ENCODE measurements at places on chromosomes 11 and 22. TPM values are rescaled to one million over a fixed set of nuclear protein-coding genes. Genes with fewer than 3 reads are reported as not detected.
A peak's percentile ranks its signal among the peaks of the same experiment; 100 is the strongest.

- H3K36me3 ChIP-seq, result no peaks in the 10 kb centered on the region
- no peak overlapping the region for H3K27ac ChIP-seq
- peaks cover 2% of the 10 kb centered on the region for H3K27me3 ChIP-seq
- DNase-seq, result peak; percentile 18
- H3K4me3 ChIP-seq, result no peak overlapping the region
These were observed 93.1 kb upstream of the SC5D start for GRCh38 chr11:121199516-121199915.

DNA sequence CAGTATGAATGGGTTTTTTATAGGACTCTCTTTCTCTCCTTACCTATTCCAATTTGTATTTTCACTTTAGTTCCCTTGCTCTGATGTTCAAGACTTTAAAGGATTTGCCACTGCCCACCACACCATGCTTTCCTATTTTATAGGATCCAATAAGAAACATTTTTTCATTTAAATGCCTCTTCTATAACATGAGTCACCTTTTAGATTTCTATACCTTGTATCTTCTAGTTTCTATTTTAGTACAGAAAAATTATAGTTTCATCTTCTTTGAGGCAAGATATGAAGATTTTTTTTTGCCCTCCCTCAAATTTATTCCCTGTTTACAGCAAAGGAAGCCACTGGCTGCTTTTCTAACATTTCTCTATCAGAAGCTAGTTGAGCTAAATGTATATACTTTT lies 76.8 kb downstream of the ARFGAP2 start:
- no peak overlapping the region for H3K4me3 ChIP-seq
- H3K36me3 ChIP-seq, result no peaks in the 10 kb centered on the region
- DNase-seq, result no peak

PRODH gene
- total RNA-seq, result 7.1 TPM

OR4D5 gene
- total RNA-seq, result 0.04 TPM

GRCh38 chr11:33449798-33450197 lies 192.6 kb downstream of the HIPK3 start:
- H3K27ac ChIP-seq, result no peak overlapping the region
- no peaks in the 10 kb centered on the region for H3K36me3 ChIP-seq
- H3K27me3 ChIP-seq, result peaks cover 4% of the 10 kb centered on the region
- no peak overlapping the region for H3K4me3 ChIP-seq

DNA sequence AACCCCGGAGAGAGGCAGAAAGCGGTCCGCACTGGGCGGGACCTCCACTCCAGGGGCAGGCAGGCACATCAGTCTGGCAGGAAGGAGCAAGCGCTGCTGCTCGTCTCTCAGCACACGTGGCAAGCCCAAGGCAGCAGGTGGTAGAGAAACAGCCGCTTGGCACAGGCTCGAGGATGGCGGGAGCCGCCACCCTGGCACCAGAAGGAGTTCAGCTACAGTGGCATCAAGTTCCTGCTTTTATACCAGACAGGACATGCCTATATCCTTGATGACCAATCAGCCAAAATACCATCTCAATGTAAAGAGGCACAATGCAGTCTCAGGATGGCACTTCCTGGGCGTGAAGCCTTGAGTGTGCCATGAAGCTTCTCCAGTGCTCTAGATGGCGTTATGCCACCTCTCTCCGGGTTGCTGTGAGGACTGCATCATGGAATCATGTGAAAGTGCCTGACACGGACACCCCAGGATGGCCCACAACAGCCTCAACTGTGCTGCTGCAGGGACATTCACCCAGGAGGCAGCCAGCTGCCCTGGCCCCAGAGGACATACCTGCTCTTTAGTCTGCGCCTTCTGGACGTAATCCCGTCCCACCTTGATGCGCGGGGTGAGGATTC lies 64.8 kb downstream of the APOL1 start:
- no peak overlapping the region for H3K4me3 ChIP-seq
- DNase-seq, result peak; percentile 75
- H3K27ac ChIP-seq, result peak overlapping the region; percentile 78
- H3K36me3 ChIP-seq, result peaks cover 85% of the 10 kb centered on the region

DNA sequence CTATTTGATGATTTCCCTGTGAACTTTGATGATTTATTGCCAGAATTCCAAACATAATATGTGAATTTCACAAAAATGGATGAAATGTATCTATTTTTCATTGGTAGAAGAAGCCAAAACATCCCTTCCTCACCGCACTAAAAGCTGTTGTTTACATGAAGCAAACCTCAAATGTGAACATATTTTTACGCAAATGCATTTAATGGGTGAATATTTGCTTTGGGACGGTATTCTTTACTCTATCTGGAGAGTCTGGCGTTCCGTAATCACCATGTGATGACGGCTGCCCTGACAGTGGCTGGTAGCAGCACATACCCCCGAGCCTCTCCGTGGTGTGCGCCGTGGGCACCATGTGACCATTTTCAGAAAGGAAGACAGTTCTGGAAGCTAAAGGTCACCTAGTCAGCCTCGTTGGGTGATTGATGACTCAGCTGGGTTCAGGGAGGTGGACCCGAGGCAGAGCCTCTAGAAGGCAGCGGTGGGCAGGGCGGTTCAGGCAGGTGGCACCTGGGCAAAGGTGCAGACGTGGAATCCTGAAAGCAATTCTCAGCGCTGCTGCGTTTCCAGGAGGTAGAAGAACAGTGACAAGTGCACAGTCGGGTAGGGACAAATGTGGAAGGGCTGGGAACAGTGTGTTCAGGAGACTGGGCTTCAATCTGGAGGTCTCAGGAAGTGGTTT lies 45.3 kb downstream of the PPARA start:
- H3K4me1 ChIP-seq, result peaks cover 10% of the 10 kb centered on the region
- H3K27ac ChIP-seq, result no peak overlapping the region
- no peaks in the 10 kb centered on the region for H3K27me3 ChIP-seq
- DNase-seq, result no peak
- no peak overlapping the region for H3K4me3 ChIP-seq

NRIP3 gene
- 1.6 TPM for total RNA-seq

DNA sequence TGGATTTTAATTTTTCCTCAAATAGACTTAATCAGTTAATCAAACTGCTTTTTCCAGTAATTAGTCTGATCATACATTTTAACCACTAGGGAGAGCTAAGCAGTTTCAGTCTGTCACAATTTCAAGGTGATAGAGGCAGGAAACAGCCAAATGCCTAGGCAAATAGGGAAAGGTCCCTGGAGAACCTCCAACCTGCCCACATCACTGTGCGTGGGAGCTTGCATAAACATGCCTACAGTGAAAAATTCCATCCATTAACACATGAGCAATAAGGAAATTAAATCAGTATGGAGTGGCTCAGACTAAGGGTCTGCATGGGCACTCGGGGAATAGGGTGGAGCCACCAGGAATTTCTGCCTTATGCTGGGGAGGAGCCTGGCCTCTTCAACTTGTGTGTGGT lies 74.6 kb downstream of the AASDHPPT start:
- H3K4me1 ChIP-seq, result no peaks in the 10 kb centered on the region
- no peaks in the 10 kb centered on the region for H3K27me3 ChIP-seq
- no peaks in the 10 kb centered on the region for H3K36me3 ChIP-seq
- H3K27ac ChIP-seq, result no peak overlapping the region

INPP5J gene
- total RNA-seq, result 0.35 TPM

EXPH5 gene
- 0.80 TPM for total RNA-seq

DNA sequence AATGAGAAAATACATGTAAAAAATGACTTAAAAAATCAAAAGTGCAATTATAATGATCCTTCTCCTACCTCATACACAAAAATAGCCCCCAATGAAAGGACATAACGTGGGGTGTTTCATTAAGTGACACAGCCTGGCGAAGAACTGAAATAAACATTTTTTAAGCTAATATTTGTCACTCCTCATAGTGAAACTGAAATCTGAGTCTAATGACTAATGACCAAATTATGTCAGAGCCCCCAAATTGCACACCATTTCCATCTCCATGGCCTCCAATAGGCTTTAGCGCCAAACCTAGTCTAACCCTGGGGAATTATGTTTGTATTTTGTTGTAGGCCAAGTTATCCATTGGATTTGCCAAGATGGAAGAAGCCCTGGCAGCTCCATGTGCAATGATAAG lies 119.1 kb downstream of the WT1 start:
- no peaks in the 10 kb centered on the region for H3K27me3 ChIP-seq
- no peak for DNase-seq
- no peaks in the 10 kb centered on the region for H3K4me1 ChIP-seq

DNA sequence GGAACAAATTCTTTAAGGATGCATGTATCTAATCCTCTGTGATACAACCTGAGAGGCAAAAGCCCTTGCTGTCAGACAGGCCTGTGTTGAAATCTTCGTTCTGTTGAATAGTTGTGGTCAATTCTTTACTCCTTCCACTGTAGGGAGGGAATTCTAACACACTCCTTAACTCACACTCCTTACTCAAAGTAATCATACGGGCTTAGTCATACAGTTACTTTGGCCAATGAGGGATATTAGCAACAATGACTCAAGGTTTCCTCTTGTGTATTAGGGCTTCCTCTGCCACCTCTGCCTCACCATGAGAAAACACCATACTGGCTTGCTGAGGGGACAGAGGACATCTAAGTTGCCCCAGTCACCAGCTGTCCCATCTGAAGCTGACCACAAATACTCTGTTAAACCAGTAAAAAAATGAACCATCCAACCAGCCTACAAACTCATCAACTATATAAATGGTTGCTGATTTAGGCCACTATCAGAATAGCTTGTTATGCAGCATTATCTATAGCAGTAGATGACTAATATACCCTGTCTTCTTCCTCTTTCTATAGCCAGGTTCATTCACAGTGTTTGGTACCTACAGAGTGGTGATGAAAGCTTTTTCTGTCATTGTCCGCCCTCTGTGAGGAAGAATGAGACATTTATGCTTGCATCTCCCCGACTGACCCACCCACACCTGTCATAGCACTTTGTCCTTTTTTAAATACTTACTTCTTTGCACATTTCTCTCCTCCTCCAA lies 322.8 kb upstream of the SYN3 start:
- no peaks in the 10 kb centered on the region for H3K27me3 ChIP-seq
- no peak overlapping the region for H3K4me3 ChIP-seq
- H3K4me1 ChIP-seq, result peaks cover 4% of the 10 kb centered on the region
- no peak overlapping the region for H3K27ac ChIP-seq
- H3K36me3 ChIP-seq, result no peaks in the 10 kb centered on the region

INS gene
- total RNA-seq, result not detected

APOBEC3G gene
- 3.4 TPM for total RNA-seq

FOLR1 gene
- total RNA-seq, result 3.6 TPM

- no peak for DNase-seq
- no peaks in the 10 kb centered on the region for H3K4me1 ChIP-seq
- no peaks in the 10 kb centered on the region for H3K36me3 ChIP-seq
These were observed 7.5 kb upstream of the SIGIRR start for GRCh38 chr11:422249-422656.

HEPHL1 gene
- not detected for total RNA-seq

DNA sequence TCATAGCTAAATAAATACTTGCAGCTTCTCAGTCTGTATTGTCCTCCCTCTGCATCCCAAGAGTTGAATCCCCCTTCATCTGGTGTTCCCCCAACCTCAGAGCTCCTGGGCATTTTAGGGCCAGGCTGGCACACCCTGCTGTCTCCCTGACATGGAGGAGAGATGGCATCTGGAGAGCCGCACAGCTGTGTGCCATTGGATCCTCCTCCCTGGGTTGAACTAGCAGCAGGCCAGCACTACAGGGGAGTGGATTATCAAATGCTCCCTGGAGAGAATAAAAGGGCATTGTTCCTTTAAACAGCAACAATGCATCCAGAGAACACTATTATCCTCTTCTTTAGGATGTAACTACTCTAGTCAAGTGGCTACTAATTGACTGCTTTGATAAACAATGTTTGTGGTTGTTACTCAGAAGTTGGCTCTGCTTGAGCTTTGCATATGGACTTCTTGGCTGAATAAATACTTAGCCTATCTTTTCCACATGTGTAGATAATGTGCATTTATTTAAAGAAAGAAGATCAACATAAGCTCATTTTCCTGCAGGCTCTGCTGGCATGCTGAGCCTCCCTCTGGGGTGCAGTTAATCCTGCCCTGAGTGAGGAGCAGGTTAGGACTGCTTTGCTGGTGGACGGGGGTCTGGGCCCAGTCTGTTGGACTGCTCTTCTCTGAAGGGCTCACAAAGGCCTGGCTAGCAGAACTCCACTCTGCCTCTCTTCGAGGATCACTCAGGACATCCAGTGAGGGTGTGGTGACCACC lies 897.2 kb downstream of the TBC1D22A start:
- H3K27ac ChIP-seq, result no peak overlapping the region
- H3K27me3 ChIP-seq, result no peaks in the 10 kb centered on the region
- H3K36me3 ChIP-seq, result no peaks in the 10 kb centered on the region
- H3K4me1 ChIP-seq, result peaks cover 14% of the 10 kb centered on the region
- no peak overlapping the region for H3K4me3 ChIP-seq

GRCh38 chr22:25023879-25024278 lies 71.4 kb downstream of the KIAA1671 start:
- no peak for DNase-seq
- no peak overlapping the region for H3K27ac ChIP-seq
- no peaks in the 10 kb centered on the region for H3K27me3 ChIP-seq
- H3K4me3 ChIP-seq, result no peak overlapping the region
- H3K36me3 ChIP-seq, result no peaks in the 10 kb centered on the region

DNA sequence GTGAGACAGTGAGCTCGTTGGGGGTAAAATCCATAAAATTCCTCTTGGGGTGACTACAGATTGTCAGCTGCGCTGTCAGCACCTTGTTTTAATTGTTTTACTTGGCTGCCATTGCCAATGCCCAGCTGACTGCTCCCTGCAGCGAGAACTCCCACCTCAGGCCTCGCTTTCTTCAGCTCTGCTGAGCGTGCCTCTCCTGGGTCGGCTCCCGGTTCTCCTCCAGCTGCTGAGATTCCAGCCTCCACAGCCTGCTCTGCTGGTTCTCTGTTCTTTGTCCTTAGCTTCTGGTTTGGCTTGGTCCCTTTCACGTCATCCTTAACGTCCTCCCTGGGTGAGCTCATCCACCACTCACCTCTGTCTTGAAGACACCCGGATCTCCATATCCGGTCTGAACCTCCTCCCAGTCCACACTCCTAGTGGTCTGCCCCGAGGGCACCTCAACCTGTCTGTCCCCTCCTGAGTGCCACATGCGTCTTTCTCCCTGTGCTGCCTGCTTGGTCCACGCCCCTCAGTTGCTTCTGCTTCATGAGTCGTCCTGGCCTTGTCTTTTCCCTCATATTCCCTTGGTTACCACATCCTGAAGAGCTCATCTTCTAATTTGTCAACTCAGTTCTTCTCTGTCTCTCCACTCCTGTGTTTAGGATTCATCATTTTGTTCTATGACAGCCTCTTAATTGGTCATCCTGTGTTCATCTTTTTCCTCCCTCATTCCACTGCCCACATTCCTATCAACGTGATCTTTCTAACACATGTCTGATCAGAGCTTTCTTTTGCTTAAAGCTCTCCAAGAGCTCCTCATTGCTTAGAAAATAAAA lies 35.6 kb downstream of the BMAL1 start:
- peaks cover 22% of the 10 kb centered on the region for H3K4me1 ChIP-seq
- no peak overlapping the region for H3K4me3 ChIP-seq
- no peaks in the 10 kb centered on the region for H3K27me3 ChIP-seq
- DNase-seq, result no peak
- no peak overlapping the region for H3K27ac ChIP-seq

CCDC89 gene
- 2.3 TPM for total RNA-seq

TRIM34 gene
- total RNA-seq, result 6.4 TPM

DNA sequence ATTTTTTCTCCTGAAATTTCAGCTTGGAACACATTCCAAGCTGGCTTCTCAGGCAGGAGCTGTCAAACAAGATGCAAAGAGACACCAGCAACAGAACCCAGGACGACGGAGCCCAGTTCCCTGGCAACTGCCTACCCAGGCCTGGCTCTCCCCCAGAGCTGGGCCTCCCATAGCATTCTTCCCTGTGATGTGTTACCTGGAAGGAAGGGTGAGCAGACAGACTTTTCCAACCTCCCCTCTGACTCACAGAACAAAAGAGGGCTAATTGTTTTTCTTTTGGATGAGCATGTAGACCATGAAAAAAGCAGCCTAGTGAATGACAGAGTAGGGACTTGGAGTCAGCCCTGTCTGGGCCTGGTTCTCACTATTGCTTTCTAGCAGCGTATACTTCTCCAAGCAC lies 55.3 kb upstream of the BMAL1 start:
- no peaks in the 10 kb centered on the region for H3K27me3 ChIP-seq
- no peak for DNase-seq
- no peak overlapping the region for H3K27ac ChIP-seq
- H3K4me1 ChIP-seq, result no peaks in the 10 kb centered on the region
- H3K4me3 ChIP-seq, result no peak overlapping the region
